ENCODE measurements at places on chromosomes 3 and 15.

DNA sequence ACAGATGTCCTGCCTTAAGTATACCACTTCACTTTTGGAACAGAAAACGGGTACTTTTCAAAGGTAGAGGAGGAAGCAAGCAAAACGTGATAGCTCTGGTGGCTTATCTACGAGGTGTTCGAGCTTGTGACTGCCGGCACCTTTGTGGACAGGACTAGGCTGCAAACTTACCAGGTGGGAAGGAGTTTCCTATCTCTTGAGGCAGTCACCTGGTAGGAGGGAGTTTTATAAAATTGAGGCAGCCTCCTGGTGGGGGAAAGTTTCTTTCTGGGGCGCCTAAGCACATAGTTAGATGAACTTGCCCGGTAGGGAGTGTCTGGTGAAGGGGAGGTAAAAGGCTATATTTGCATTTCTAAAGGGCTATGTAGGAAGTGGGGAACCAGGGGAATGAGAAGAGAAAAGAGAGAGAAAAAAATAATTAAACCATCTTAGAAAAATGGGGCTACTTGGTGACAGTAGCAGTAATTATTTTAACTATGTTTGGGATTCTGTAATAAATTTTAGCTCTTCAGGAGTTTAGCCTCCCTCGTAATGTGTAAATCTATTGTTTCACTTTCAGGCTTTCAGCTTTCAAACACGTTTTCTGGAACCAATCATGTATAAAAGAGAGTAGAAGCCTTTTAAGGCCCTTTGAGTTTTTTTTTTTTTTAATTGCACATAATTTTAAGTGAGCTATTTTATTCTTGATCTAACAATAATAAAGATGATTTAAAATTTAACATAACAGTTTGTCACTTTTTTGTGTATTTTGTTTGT is 131.0 kb downstream of the IL5RA start:
- DNase-seq, result no peak

DNA sequence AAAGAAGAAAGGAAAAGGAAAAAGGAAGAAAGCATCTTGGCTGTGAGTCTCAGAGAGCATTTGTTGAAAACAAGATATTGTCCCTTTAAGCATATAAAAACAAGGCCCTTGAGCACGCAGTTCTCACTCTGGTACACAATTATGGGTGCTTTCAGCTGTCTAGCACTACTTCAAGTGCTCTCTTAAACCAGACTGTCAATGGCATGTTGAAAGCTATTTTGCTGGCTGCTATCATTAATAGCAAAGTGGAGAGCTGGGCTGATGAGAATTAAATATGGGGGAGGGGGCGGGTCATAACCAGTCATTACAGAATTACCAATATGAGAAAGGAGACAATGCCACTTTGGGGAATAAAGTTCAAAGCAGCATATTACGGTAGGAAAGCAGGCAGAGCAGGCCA is 9.3 kb downstream of the TLE3 start:
- no peak for DNase-seq

DNA sequence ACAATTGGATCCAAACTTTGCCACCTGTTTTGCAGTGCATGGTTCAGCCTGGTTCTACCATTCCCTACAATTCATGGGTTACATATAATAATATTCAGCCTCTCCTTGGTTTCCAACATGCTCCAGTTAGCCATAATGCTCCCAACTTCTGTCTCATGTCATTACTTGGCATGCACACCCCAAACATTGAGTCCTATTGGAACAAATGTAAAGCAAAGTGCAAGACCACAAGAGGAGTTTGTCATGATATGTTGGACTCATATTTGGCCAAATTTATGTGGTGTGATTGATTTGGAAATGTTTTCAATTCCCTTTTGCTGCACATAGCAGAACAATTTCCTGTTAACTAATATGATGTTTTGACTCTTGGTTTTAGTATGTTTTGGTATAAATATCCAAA is 50.2 kb downstream of the KCNAB1 start:
- no peak for DNase-seq

DNA sequence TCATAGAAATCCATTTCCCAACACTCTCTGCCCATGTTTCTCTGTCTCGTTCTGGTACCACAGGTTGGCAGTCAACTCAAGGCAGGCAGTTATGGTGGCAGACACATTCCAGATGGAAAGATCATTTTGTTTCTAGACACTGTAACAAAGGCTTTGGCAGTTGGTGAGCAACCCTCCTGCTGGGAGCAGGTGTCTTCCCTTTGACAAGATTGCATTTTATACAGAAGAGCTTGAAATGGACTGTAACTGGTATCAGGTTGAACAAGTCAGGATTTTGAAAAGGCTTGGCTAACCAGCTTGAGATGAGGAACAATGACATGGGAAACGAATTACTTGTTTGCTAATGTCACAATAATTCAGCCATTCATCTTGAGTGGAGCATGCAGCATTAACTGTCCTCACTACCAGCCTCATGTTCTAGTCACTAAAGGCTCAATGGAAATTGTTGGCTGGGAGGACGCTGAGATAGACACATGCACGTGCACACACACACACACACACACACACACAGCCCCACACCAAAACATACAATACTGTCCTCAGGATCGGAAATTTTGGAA is 170.0 kb downstream of the SEMA6D start:
- no peak for DNase-seq

DNA sequence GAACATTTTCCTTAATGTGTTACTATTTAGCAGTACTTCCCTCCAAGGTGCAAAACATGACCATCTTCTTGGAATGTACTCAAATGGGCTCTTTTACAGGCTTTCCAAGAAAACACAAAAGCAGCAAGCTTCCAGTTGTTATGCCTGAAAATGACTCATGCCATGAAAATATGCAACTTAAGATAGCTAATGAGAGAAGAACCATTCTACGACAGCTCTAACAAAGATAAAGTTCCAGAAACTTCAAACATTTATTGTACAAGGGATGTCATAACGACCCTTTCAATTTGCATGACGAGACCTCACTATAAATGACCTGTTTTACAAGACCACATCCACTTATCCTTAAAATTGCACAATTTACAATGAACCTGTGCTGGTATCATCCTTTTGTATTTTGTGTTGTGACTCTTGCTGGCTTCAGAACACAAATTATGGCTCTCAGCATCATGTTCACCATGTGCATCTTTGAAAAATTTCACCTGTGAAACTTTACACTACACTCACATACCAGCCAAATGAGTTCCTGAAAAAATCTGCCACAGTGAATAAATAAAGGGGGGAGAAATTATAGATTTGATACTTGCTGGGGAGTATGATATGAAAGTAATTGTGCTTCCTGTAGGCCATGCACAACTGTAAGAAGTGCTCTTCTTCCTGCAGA is 433.7 kb downstream of the MAGI1 start:
- no peak for DNase-seq

- no peak for DNase-seq
These were observed 100.4 kb downstream of the WDR76 start for GRCh38 chr15:43927203-43927602.

- DNase-seq, result no peak
These were observed 483.8 kb downstream of the MECOM start for GRCh38 chr3:169179722-169180121.

DNA sequence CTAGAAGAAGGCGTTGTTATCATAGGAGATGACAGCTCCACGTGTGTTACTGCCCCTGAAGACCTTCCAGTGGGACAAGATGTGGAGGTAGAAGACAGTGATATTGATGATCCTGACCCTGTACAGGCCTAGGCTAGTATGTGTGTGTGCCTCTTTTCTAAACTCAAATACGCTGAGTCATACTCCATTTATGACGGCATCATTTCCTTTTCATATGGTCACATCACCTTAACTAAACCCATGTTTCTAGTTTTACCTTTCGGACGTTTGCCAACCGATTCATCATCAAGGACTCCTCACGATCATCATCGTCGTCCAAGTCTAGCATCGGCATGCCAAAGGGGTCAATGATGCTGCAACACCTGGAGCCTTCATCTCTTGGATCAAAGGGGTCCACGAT is 149.0 kb downstream of the CBLB start:
- no peak for DNase-seq
